PC-3 (cell line): ENCODE measurements at places on chromosomes 11 and 22. TPM values are rescaled to one million over a fixed set of nuclear protein-coding genes. Genes with fewer than 3 reads are reported as not detected.

Gene VPS26B
- 49.2 and 53.9 TPM in 2 replicates for total RNA-seq

Gene PGM2L1
- total RNA-seq = 1.9 and 2.0 TPM in 2 replicates

Gene PGA3
- total RNA-seq = not detected in 2 replicates

Gene OMP
- total RNA-seq = not detected in 2 replicates

Gene SUSD2
- total RNA-seq = 1.3 and 1.6 TPM in 2 replicates

Gene ART1
- not detected in 2 replicates for total RNA-seq

Gene PGA5
- total RNA-seq = not detected in 2 replicates

Gene LRFN4
- total RNA-seq = 64.4 and 79.8 TPM in 2 replicates

Gene KREMEN1
- 2.7 and 4.1 TPM in 2 replicates for total RNA-seq

Gene OR4D5
- not detected in 2 replicates for total RNA-seq

Gene POTEH
- not detected in 2 replicates for total RNA-seq

Gene HEPACAM
- 0.11 TPM in 1 of 2 replicates, not detected in the other for total RNA-seq

Gene MTA2
- total RNA-seq = 193 and 259 TPM in 2 replicates

Gene ABCC8
- total RNA-seq = not detected in 2 replicates

Gene SLC6A5
- not detected in 2 replicates for total RNA-seq

Gene ARHGAP1
- total RNA-seq = 16.1 and 27.1 TPM in 2 replicates

Gene H19
- total RNA-seq = not detected in 2 replicates

Gene CABP4
- total RNA-seq = 0.55 TPM in 1 of 2 replicates, not detected in the other

Gene PARVB
- 69.3 and 85.3 TPM in 2 replicates for total RNA-seq

Gene PARVG
- not detected in 2 replicates for total RNA-seq

Gene MS4A6A
- total RNA-seq = not detected in 2 replicates

Gene CBL
- total RNA-seq = 11.4 and 15.3 TPM in 2 replicates

Gene SOX6
- under 0.01 TPM in 1 of 2 replicates, not detected in the other for total RNA-seq

Gene UBQLN3
- total RNA-seq = not detected in 2 replicates

Gene UCP3
- total RNA-seq = 1.2 and 1.8 TPM in 2 replicates

Gene MUC6
- total RNA-seq = 0.18 and 0.23 TPM in 2 replicates

Gene CASP5
- total RNA-seq = not detected in 2 replicates

Gene FOLR3
- total RNA-seq = not detected in 2 replicates

Gene C11orf52
- 8.7 and 10.5 TPM in 2 replicates for total RNA-seq

Gene CAPRIN1
- 224 and 258 TPM in 2 replicates for total RNA-seq

Gene OR2D2
- total RNA-seq = 0.11 TPM in 1 of 2 replicates, not detected in the other

Gene XPNPEP3
- 7.9 and 8.5 TPM in 2 replicates for total RNA-seq

Gene GANAB
- 274 and 290 TPM in 2 replicates for total RNA-seq

Gene SLC7A4
- not detected in 2 replicates for total RNA-seq

Gene STK33
- total RNA-seq = not detected in 2 replicates

Gene SNX15
- total RNA-seq = 15.1 and 40.4 TPM in 2 replicates

Gene HORMAD2
- total RNA-seq = not detected in 2 replicates

Gene CUL5
- 32.1 and 37.0 TPM in 2 replicates for total RNA-seq

Gene MICALL1
- 20.1 and 29.9 TPM in 2 replicates for total RNA-seq

Gene VSIG2
- total RNA-seq = not detected in 2 replicates

Gene LRRC4C
- total RNA-seq = not detected in 2 replicates

Gene ACRV1
- not detected in 2 replicates for total RNA-seq

Gene CAT
- 46.6 and 50.5 TPM in 2 replicates for total RNA-seq

Gene ALG8
- total RNA-seq = 73.6 and 78.7 TPM in 2 replicates

Gene PSMA1
- total RNA-seq = 213 and 275 TPM in 2 replicates

Gene MEI1
- total RNA-seq = 1.4 TPM in 1 of 2 replicates, not detected in the other

Gene MGAT3
- 0.06 TPM in 1 of 2 replicates, not detected in the other for total RNA-seq

Gene SMC1B
- 0.04 TPM in 1 of 2 replicates, not detected in the other for total RNA-seq

Gene TSPAN18
- total RNA-seq = not detected in 2 replicates

Gene MMP10
- total RNA-seq = 0.07 and 0.69 TPM in 2 replicates

Gene SH3BP1
- total RNA-seq = 18.0 and 23.2 TPM in 2 replicates

Gene NXPE2
- not detected in 2 replicates for total RNA-seq

Gene TRIM29
- total RNA-seq = 31.8 and 38.5 TPM in 2 replicates

Gene KRTAP5-8
- not detected in 2 replicates for total RNA-seq

Gene KDM4E
- total RNA-seq = not detected in 2 replicates

Gene DDX10
- total RNA-seq = 55.2 and 73.0 TPM in 2 replicates
